ENCODE measurements at places on chromosomes 12 and 14.

DNA sequence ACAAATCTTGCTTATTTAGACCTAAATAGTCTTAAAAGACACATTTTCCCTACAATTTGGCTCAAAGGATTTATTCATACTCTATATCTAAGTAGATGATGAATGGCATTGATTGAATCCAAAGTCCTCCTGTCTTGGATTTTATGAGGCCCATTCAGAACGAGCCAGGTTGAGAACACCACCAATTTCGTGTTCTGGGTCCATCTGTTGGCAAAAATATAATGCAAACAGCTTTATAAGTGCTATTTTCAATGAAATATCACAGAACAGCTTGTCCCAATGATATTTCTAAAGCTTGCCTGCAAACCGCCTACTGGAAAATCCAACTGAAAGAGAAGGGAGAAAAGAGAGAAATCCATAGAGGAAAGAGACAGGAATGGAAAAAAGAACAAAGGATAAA is 204.8 kb upstream of the GARIN6 start:
- no peak for DNase-seq

- no peak for DNase-seq
These were observed 157.6 kb downstream of the SUDS3 start for GRCh38 chr12:118534003-118534402.

GRCh38 chr14:23512156-23512555 is 39.4 kb downstream of the ZFHX2 start:
- no peak for DNase-seq

DNA sequence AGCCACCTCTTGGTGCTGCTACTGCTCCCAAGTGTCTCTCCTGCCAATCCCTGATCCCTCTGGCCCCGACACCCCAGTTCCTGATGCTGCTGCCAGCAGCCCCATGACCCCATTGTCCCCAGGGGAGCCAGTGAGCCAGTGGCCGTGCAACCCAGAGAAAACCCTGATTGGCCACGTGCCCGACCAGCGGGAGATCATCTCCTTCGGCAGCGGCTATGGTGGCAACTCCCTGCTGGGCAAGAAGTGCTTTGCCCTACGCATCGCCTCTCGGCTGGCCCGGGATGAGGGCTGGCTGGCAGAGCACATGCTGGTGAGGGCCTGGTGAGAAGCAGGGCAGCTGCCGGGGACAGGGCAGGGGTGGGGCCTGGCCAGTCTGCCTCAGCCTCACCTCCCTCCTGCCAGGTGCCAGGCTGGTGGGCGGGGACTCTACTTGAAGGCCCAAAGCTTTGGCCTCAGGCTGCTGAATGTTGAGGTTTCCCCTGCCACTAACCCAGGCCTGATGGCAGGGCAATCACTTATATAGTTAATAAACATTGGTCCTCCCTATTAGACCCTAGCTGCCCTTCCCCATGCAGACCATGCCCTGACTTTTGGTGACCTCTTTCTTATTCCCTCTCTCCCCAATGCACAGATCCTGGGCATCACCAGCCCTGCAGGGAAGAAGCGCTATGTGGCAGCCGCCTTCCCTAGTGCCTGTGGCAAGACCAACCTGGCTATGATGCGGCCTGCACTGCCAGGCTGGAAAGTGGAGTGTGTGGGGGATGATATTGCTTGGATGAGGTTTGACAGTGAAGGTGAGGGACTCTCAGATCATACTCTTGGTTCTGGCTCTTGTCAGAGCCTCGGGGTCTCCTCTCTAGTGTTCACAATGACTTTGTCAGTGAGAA is 5.1 kb downstream of the PCK2 start:
- no peak for DNase-seq

- DNase-seq, result no peak
These were observed 258.7 kb upstream of the BTG1 start for GRCh38 chr12:92404259-92404894.

GRCh38 chr14:73634011-73634833 is 10.6 kb upstream of the DNAL1 start:
- no peak for DNase-seq

- peak; percentile 11 for DNase-seq
These were observed 154.4 kb upstream of the PDE3A start for GRCh38 chr12:20213723-20214625.

- DNase-seq, result no peak
These were observed 148.2 kb downstream of the SLC41A2 start for GRCh38 chr12:104809706-104810385.

DNA sequence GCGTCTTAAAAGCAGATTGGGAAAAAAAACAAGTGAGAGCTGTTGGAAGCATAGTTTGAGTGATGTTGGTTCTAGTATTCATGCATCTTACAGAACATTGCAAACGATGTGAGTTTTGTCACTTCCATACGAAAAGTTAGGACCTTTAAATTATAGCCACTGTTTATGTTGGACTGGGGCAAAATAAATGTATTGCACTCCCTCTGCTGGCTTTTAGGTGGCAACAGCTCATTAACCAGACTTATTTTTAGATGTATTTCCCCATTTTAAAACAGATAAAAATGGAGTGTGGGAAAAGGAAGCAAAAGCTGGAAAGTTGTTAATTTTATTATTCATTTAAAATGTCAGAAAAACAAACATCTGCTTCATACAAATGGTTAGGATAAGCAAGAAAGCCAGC is 111.9 kb downstream of the LGR5 start:
- peak; percentile 27 for DNase-seq

DNA sequence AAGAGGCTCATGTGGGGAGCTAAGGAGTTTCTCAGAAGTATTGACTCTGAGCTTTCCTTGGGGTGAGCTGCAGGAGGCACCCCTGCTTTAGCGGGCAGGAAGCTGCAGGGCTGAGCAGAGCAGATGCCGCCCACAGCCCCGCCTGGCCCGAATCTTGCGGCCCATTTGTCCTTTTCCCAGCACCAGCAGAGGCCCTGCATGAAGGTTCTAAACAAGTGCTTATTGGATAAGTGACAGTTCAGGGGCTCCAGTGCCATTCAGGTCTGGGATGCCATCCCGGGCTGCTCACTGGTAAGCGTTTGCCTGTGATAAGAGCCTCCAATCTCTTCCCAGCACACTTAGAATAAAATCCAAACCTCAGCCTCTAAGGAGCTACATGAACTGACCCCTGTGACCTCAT is 11.4 kb downstream of the RILPL1 start:
- no peak for DNase-seq

DNA sequence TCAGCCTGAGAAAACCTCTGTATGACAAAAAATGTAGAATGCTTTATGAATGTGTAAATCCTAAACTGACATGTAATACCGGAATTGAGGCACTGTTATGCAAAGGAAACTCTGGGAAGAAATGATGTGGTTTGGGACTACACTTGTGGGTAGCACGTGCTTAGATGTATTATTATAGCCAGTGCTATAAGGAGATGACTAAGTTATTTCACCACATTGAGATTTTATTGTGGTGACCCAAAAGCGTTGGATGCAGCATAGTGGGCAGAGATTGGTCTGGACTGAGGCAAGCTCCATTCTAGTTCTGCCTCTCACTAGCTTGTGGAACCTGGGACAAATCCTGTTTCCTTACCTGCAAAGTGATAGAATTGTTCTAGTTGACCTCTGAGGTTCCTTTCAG is 172.2 kb downstream of the SNAPC1 start:
- DNase-seq, result no peak

GRCh38 chr12:2825132-2825531 is 9.7 kb downstream of the NRIP2 start:
- no peak for DNase-seq

DNA sequence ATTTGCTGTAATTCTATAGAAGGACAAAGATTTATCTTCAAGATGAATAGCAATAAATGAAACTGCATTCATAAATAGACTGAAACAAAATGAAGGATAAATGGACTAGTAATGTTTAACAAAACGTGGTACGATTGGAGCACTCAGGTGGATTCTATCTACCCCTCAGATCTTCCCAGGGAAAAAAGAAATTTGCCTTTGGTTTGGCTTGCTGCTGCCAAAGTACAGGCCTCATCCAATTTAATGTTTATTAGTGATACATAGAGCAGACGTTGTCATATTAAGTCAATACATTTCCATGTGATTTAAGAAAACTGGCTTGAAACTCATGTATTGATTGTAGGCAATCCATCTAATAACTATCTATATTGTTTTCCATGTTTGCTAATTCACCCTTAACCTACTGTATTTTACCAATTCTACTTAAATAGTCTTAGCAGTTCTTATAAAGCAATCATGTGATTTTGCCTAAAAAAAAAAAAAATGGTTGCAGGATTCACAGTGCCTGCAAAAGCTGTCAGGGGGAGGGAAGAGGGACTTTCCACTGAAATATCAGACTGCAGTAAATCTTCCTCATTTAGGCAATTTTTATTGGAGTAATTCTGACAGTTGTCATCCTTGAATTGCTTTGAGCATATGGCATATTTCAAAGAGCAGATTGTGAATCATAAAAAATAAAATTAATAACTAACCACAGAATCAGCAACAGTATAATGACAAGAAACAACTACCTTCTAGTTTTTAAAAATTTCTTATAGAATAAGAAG is 242.2 kb upstream of the NPAS3 start:
- DNase-seq, result peak; percentile 87

DNA sequence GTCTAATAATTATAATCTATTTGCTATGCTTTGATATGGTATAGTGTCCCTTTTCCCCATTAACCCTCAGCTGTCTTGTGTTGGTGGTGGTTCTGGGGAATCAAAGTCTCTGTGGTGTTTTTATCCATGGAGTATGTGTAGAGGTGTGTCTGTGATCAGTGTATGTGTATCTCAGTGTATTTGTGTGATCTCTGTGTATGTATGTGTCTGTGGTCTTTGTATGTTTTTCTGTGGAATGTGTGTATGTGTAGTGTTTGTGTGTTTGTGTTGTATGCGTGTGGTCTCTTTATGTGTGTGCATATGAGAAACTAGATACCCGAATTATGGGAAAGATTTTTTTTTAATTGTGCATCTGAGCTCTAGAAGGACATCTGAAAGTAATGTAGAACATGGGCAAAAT is 1.1 kb downstream of the GPR33 start:
- DNase-seq, result no peak
